Brain (organoid and tissue), 16 donors: ENCODE measurements at places on chromosomes 1 and 21.
A peak's percentile ranks its signal among the peaks of the same experiment; 100 is the strongest.

GRCh38 chr1:65527707-65528503 is 107.4 kb downstream of the LEPR start:
- no peak for DNase-seq

DNA sequence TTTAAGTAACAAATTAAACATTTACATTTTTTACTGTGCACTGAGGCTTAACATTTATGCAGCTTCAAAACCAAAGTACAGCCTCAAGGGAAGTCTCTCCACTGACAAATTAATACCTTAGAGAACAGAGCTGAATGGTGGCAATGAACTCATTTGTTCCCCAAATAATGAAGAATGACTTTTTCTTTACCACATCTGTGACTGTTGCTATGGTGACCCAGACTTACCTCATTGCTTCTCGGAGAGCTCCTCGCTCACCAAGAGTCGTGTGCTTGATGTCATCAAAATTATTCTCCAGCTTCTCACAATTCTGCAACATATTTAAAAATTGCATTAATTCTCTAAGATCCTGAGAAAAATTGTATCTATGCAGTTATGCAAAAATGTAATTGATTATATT is 92.9 kb downstream of the DPYD start:
- DNase-seq = peak; percentile 27

GRCh38 chr1:211133393-211133835 is 534 bp downstream of the KCNH1 start:
- peak; percentile 61 for DNase-seq

DNA sequence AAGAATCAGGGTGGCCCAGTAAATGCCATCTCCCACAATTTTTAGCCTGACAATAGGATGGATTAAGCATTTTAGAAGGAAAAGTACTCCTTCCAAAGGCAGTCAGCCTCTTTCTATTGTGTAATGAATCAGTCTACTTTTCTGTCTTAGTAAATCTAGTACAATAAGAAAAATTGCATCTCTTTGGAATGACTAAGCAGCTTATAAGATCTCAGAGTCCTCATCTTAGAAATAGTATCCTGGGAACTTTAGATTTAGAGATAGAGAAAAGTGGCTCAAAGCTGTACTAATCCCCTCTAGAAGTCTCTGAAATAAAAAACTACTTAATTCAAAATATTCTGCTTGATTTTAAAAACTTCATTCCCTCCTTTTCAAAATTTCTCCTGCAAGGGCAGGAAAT is 81.4 kb downstream of the SLC44A5 start:
- DNase-seq = no peak

- no peak for DNase-seq
These were observed 4.8 kb downstream of the SNIP1 start for GRCh38 chr1:37549341-37549740.

DNA sequence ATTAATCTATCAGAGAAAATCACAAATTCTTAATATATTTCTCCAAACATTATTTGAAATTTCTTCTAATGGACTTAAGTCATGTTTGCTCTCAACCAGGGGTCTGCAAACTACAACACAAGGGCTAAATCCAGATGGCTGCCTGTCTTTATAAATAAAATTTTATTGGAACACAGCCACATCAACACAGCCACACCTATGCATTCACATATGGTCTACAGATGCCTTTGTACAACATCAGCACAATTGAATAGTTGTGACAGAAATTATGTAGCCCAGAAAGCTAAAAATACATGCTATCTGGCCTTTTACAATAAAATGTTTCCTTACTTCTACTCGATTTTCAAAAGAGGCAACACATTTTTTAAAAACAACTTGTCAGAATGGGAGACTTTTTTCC is 103.9 kb downstream of the DPYD start:
- no peak for DNase-seq

GRCh38 chr1:155218854-155219591 is 10.5 kb downstream of the MTX1 start:
- DNase-seq = peak; percentile 93
